ENCODE measurements at places on chromosomes 16 and 17.

- DNase-seq = no peak
These were observed 9.1 kb downstream of the CA4 start for GRCh38 chr17:60158751-60159478.

DNA sequence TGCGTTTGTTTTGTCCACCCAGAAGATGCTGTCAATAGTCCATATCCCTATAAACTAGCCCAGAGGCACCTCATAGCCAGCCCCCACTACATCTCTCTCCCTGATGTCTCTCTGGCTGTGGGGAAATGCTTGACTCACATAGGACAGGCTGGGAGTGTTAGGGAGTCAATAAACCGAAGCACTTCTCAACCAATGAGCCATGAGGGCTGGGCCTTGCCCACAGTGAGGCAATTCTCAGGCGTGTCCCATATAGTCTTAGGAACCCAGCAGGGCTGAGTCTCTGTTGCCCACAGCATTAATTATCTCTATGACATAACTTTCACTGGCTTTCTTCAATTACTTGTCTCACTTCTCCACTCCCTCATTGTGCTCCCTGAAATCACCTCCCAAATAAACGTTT lies 387.3 kb upstream of the CDH11 start:
- no peak for DNase-seq

GRCh38 chr17:2023692-2024571 lies 1.2 kb downstream of the RTN4RL1 start:
- DNase-seq = peak; percentile 68

- DNase-seq = no peak
These were observed 17.1 kb upstream of the TMEM94 start for GRCh38 chr17:75439287-75439686.

- DNase-seq = no peak
These were observed 16.0 kb downstream of the MRC2 start for GRCh38 chr17:62643496-62643895.

DNA sequence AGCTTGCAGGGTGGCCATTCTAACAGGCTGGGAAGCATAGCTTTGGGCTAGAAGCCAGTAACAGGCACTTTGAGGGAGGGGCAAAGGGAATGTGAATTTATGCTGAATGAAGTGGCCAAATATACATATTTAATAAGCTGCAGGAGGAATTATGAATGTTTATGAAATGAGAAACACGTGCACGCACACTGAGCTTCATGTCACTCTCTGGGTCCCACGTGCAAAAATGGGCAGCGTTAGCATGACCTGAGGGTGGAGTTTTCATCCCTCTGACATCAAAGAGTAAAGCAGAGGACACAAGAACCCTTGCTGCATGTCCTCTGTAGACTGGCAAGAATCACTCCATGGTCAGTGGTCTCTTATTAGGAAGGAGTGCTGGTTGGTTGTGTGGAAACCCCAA lies 337.0 kb downstream of the UTP18 start:
- no peak for DNase-seq

GRCh38 chr16:7964167-7964566 lies 626.1 kb downstream of the TMEM114 start:
- DNase-seq = no peak

- no peak for DNase-seq
These were observed 14.4 kb downstream of the ASPSCR1 start for GRCh38 chr17:81991684-81992305.

DNA sequence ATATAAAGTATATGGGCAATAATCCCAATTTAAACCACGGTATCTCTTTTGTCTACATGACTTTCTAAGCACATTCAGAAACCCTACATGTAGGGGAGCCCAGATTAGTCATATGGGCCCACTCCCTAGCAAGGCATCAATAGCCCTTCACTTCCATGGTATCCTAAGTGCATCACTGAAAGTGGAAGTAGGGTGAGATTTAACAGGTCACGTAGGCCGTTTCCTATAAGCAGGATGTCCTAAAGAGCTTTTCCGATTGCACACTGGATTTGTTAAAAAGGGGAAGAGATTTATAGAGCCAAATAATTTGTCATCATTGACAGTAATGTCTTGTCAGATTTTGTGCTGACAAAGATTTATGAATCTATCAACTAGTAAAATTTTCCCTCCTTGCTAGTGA lies 39.0 kb downstream of the CA4 start:
- DNase-seq = no peak

Measured in CD4-positive, alpha-beta T cell treated with Interferon gamma for 1 hour (primary cell).